ENCODE measurements at places on chromosomes 2 and 18.

DNA sequence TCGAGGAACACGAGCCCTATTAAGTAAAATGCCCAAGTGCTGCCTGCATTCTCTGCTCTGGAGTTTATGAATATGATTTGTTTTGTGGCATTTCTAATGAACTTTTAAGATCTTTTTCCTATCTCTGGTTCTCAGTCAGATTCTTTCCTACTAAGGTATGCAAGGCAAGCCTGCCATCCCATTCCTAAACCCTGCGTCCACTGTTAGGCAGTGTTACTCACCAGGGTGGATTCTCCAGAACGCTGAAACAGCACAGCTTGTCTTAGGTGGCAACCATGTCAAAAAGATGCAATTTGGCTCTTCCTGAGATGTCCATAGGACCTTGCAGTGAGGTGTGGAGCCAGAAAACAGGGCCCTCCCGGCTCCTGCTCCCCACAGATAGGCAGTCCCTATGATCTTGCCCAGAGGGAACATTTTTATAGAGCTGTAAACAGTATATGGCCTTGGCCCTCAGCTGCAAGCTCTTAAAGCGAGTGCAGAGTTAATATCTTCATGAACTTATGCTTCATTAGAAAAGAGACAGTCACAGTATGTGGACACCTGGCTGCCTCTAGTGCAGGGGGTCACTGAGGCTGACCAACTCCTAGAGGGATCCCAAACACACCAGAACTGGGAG lies 84.4 kb downstream of the TPGS2 start:
- no peak for DNase-seq

DNA sequence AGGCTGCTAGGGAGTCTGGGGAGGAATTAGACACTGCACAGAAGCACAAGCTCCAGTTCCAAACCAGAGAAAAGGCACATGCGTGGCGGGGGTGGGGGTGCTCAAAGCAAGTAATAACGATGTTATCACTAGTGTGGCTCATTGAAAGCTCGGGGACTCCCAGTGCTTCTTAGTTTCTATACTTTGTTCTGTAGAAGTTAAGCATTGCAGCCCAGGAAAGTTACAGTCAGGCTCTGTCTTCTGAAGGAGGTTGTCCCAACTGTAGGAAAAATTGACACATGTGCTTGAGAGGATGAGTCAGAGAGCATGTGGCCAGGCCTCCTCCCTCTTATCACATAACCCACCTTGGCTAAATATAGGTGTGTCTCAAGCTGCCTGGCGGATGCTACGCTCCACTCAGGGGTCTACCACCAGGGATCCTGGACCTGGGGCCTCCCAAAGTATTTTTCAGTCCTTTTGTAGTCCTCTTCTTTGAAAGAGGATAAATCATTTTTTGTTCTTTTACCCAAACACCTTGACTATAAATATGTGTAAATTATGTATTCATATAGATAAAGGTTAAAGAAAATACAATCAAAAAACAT lies 3.8 kb downstream of the GALNT5 start:
- no peak for DNase-seq

DNA sequence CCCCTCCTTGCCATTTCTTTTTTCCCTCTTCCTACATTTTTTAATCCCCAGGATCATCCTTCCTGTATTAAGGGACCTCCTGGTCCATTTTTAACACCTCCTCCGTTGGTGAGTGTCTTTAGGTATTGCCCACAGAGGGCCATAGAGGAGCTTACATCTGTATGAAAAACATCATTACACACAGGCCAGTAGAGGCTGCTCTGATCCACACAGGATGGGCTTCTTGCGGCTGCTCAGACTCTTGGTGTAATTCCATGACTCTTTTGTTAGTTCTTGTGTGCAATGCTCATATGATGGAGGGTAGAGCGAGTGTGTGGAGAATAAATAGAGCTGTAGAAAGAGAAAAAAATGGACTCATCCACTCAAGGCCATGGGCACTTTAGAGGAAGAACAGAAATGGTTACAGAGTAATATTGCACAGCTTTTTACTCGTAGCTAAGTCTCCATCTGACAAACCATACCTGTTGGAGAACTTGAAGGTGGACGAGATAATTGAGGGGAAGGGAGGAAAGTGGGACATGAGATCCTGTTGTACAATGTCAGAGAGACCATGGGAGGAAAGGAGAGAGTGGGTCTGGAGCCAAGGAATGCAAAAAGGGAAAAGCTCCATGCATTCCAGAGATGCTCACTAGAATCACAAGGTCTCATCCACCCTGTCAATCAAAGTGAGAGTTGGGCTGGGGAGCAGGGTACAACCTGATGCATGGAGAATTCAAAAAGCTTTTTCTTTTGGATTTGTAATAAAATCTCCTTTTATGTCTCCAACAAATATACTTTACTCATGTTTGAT lies 129.7 kb upstream of the TNP1 start:
- DNase-seq: no peak

GRCh38 chr2:131682122-131682944 lies 154.6 kb downstream of the CCDC74A start:
- peak; percentile 40 for DNase-seq

GRCh38 chr18:63182310-63182772 lies 137.2 kb downstream of the BCL2 start:
- no peak for DNase-seq
